SJCRH30 (cell line): ENCODE measurements at places on chromosomes 6 and 20. TPM values are rescaled to one million over a fixed set of nuclear protein-coding genes. Genes with fewer than 3 reads are reported as not detected.

GRCh38 chr6:12235341-12235740 lies 54.8 kb upstream of the EDN1 start:
- no peak overlapping the region for H3K4me3 ChIP-seq
- H3K4me1 ChIP-seq, result no peaks in the 10 kb centered on the region
- no peak overlapping the region for H3K27ac ChIP-seq
- DNase-seq, result no peak
- H3K36me3 ChIP-seq, result no peaks in the 10 kb centered on the region

GRCh38 chr6:150667359-150667758 lies 67.7 kb downstream of the PLEKHG1 start:
- H3K4me3 ChIP-seq, result no peak overlapping the region
- no peak for DNase-seq
- H3K27me3 ChIP-seq, result no peaks in the 10 kb centered on the region
- peaks cover 9% of the 10 kb centered on the region for H3K4me1 ChIP-seq
- no peaks in the 10 kb centered on the region for H3K36me3 ChIP-seq

DNA sequence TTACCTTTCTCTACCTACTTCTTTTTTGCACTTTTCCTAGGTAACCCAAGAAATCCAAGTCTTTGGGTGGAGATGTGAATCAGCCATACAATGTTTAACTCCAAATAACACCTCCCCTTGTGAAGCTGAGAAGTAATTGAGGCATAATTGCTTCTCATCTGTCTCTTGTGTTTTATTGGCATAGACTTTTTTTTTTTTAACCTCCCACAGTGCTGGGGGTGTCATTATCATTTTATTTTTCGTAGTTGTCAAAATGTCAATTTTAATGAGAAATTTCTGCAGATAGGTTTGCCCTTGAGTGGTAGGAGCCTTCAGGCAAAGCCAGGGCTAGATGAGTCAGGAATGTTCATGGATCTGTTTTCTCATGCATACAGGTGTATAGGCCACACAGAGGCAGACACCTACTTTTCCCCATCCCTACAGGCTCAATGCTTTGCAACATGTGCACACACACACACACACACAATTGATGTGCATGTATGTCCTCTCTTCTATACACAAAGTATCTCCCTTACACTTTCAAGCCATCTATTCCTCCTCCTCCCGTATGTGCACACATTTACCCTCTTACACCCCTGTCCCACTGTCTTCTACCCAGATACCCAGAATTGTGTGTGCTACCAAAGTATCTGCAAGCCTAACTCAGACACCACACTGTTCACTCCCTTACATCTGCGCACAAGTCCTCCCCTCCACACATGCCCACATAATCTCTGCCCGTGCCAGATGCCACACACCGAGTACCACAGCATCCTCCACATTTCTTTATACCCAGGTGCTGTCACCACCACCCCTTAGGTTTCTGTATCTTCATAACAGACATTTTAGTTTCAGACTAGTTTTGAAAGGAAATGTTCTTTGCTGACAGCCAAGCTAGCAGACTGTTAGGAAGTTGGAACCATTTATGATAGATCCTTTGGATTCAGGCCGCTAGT lies 22.0 kb downstream of the RALY start:
- no peak overlapping the region for H3K27ac ChIP-seq
- no peak overlapping the region for H3K4me3 ChIP-seq

DNA sequence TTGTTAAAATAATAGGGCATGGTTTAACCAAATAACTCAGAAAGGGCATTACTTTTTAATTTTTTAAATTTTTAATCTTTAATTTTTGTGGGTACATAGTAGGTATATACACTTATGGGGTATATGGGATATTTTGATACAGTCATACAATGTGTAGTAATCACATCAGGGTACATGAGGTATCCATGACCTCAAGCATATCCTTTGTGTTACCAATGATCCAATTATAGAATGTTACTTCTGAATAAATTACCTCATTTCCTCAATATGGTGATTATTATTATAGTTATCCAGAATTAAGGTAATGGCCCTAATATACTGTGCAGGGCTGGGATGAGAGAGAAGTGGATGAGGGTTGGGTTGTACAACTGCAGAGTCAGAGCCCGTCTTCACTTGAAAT lies 45.1 kb upstream of the TMEM30A start:
- H3K4me3 ChIP-seq, result no peak overlapping the region
- no peaks in the 10 kb centered on the region for H3K36me3 ChIP-seq
- H3K27me3 ChIP-seq, result no peaks in the 10 kb centered on the region
- H3K4me1 ChIP-seq, result no peaks in the 10 kb centered on the region

DNA sequence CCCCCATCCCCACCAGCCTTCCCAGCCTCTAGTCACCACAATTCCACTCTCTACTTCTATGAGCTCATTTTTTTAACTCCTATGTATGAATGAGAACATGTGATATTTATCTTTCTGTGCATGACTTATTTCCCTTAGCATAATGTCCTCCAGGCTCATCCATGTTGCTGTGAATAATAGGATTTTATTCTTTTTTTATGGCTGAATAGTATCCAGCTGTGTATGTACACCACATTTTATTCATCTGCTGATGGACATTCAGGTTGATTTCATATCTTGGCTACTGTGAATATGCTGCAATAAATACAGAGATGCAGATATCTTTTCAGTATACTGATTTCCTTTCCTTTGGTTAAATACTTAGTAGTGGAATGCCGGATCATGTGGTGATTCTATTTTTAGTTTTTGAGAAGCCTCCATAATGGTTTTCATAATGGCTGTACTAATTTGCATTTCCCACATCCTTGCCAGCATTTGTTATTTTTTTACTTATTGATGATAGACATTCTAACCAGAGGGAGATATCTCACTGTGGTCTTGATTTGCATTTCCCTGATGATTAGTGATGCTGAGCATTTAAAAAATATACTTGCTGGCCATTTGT lies 194.9 kb downstream of the PACRG start:
- no peak overlapping the region for H3K4me3 ChIP-seq
- no peaks in the 10 kb centered on the region for H3K27me3 ChIP-seq
- DNase-seq, result no peak
- H3K4me1 ChIP-seq, result no peaks in the 10 kb centered on the region
- H3K27ac ChIP-seq, result no peak overlapping the region

- H3K4me1 ChIP-seq, result no peaks in the 10 kb centered on the region
- H3K27ac ChIP-seq, result no peak overlapping the region
- no peak overlapping the region for H3K4me3 ChIP-seq
- H3K36me3 ChIP-seq, result no peaks in the 10 kb centered on the region
- no peaks in the 10 kb centered on the region for H3K27me3 ChIP-seq
- no peak for DNase-seq
Measured at GRCh38 chr6:22972771-22973170, 403.4 kb downstream of the HDGFL1 start.

GRCh38 chr6:98946879-98947410 lies 801 bp downstream of the FBXL4 start:
- no peaks in the 10 kb centered on the region for H3K4me1 ChIP-seq
- peak overlapping the region; percentile 99 for H3K4me3 ChIP-seq
- peak overlapping the region; percentile 90 for H3K27ac ChIP-seq
- H3K27me3 ChIP-seq, result no peaks in the 10 kb centered on the region

DNA sequence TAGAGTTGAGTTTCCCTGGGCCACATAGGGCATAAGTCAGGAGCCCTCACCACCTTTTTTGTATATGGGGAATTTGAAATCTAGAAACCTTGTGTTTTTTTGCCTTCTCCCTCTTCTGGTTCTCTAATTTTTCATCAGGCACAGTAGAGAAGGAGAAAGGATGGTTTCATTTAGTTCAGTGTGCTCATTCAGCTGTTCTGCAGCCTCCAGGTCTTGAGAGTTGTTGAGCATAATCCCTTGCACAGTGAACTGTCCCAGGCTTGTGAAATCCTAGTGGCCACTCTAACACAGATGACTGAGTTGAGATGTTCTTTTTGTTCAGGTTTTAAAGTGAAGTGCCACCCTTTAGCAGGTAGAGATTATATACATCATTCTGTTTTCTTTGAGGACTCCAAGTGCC lies 183.5 kb downstream of the CDKAL1 start:
- no peak for DNase-seq
- H3K4me3 ChIP-seq, result no peak overlapping the region
- peaks cover 6% of the 10 kb centered on the region; the same call in 1 of the 2 replicates for H3K4me1 ChIP-seq

DNA sequence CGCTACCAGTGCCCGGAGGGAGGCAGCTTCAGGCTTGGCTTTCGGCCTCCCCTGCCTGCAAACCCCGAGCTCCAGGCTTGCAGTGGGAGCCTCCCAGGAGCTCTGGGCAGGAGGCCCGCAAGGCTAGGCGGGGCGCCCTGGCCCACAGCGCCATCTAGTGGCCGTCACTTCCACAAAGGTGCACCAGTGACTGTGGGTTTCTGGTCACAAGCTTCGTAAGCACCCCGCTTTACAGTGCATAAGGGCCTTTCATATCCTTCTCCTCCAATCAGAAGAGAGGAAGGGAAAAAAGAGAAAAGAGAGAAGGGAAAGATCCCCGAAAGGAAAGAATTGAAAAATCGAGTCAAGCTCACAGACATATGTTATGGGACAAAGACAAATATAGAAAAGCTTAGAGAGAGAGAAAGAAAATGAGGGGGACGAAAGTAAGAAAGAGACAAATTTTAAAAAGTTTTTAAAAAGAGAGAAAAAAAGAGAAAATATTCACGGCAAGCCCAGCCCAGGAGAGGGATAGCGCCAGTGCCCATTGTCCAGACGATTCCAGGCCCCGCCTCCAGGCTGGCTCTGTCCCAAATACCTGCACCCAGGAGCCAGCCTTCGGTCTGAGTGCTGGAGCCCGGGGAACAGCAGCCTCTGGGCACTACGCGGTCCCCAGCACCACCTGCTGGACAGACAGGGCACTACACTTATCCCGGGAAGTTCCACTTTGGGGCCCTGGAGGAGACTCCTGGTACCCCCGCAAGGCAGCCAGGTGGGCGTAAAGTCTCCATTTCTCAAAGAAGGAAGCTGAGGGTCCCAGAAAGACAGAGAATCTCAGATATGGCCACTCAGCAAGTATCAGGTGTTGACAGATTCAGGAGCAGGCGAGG lies 207.1 kb downstream of the PREX1 start:
- H3K27me3 ChIP-seq, result no peaks in the 10 kb centered on the region
- peak; percentile 99 for DNase-seq
- H3K4me1 ChIP-seq, result peaks cover 20% of the 10 kb centered on the region
- peak overlapping the region; percentile 28 for H3K4me3 ChIP-seq
- H3K27ac ChIP-seq, result peak overlapping the region; percentile 35

DNA sequence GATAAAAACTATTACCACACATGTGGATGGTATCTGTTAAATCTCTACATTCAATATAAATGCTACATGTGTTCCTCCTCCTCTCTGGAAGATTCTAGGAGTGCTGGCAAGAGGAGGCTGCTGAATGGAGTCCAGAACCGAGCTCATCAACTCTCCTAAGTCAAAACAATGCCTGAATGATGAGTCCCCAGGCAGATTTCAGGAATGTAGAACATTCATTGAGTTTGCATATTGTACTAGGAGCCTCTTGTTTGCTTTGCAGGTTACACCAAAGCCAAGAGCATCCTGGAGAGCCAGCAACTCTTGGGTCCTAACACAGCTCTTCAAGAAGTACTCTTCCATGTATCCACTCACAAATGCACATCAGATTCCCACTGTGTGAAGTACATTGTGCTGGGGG lies 117.6 kb upstream of the UST start:
- no peaks in the 10 kb centered on the region for H3K4me1 ChIP-seq
- H3K36me3 ChIP-seq, result no peaks in the 10 kb centered on the region
- no peak overlapping the region for H3K27ac ChIP-seq
- no peak for DNase-seq

GRCh38 chr20:14576196-14576877 lies 238.9 kb upstream of the FLRT3 start:
- DNase-seq, result no peak
- no peaks in the 10 kb centered on the region for H3K36me3 ChIP-seq
- H3K27me3 ChIP-seq, result no peaks in the 10 kb centered on the region
- H3K27ac ChIP-seq, result no peak overlapping the region

- no peaks in the 10 kb centered on the region for H3K27me3 ChIP-seq
- peaks cover 4% of the 10 kb centered on the region; the same call in 1 of the 2 replicates for H3K4me1 ChIP-seq
- H3K36me3 ChIP-seq, result no peaks in the 10 kb centered on the region
- DNase-seq, result no peak
Measured at GRCh38 chr6:69622924-69623323, 173.9 kb downstream of the LMBRD1 start.

GRCh38 chr6:53591873-53592272 lies 47.0 kb upstream of the GCLC start:
- no peaks in the 10 kb centered on the region for H3K4me1 ChIP-seq
- H3K36me3 ChIP-seq, result no peaks in the 10 kb centered on the region
- H3K27ac ChIP-seq, result no peak overlapping the region
- no peaks in the 10 kb centered on the region for H3K27me3 ChIP-seq
- H3K4me3 ChIP-seq, result no peak overlapping the region
- no peak for DNase-seq

DNA sequence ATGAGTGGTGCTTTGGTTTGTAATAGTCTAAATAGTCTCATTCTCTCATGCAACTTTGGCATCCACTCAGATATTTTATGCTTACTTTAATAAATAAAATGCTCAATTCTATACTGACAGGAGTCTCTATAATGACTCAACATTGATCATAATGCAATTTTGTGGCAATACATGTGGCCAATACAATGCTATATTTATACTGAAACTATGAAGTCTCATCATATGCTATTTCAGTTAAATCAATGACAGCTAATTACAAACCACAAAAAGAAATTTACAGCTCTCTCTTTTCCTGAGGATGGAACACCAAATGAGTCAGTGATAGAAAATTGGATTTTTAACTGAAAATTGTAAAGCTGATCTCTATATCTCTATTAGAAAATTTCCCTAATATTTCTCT lies 77.1 kb downstream of the WASF1 start:
- H3K27ac ChIP-seq, result no peak overlapping the region
- no peaks in the 10 kb centered on the region for H3K4me1 ChIP-seq
- DNase-seq, result no peak
- peaks cover 29% of the 10 kb centered on the region for H3K36me3 ChIP-seq

GRCh38 chr20:19143890-19144289 lies 68.6 kb upstream of the SLC24A3 start:
- no peak for DNase-seq
- no peaks in the 10 kb centered on the region for H3K4me1 ChIP-seq
- H3K36me3 ChIP-seq, result no peaks in the 10 kb centered on the region
- H3K27me3 ChIP-seq, result no peaks in the 10 kb centered on the region
- no peak overlapping the region for H3K27ac ChIP-seq
- no peak overlapping the region for H3K4me3 ChIP-seq

DNA sequence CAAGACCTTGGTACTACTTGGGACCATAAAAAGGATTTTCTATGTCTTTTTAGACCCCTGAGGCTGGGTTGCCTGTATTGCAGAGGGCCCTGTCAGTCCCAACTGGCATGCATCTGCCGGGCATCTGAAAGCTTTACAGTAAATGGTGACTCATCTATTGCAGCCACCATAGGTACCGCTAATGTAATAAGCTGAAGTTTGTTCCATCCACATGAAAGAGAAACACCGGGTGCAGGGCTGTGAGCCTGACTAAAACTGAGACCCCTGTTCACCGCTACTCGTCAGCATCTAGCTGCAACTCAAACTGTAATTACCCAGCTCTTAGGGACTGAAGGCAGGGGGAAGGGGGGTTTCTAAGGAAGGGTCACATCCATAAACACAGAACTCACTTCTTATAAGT lies 49.5 kb downstream of the TRERF1 start:
- DNase-seq, result peak; percentile 26
- no peaks in the 10 kb centered on the region for H3K27me3 ChIP-seq
- no peak overlapping the region for H3K27ac ChIP-seq
- 0 out of 2 replicates have a peak, but pooled peaks cover 4% of the 10 kb centered on the region for H3K4me1 ChIP-seq
- no peak overlapping the region for H3K4me3 ChIP-seq

- no peak for DNase-seq
- no peak overlapping the region for H3K27ac ChIP-seq
- no peaks in the 10 kb centered on the region for H3K36me3 ChIP-seq
- H3K4me3 ChIP-seq, result no peak overlapping the region
- H3K27me3 ChIP-seq, result no peaks in the 10 kb centered on the region
Measured at GRCh38 chr20:22368235-22368634, 216.1 kb downstream of the FOXA2 start.

The ADGB gene
- 0.28 and 0.43 TPM in 2 replicates for total RNA-seq

The TNNC2 gene
- total RNA-seq, result 0.73 and 0.75 TPM in 2 replicates

The HLA-DRB1 gene
- total RNA-seq, result not detected in 2 replicates

The LRRC73 gene
- total RNA-seq, result 0.14 TPM in 1 of 2 replicates, not detected in the other

The FAM83B gene
- total RNA-seq, result 0.10 and 0.23 TPM in 2 replicates

The MCHR2 gene
- not detected in 2 replicates for total RNA-seq

The TCF21 gene
- total RNA-seq, result not detected in 2 replicates

The BMP7 gene
- total RNA-seq, result 14.6 and 15.6 TPM in 2 replicates
